A549 (cell line): ENCODE measurements at places on chromosomes 12 and 14. TPM values are rescaled to one million over a fixed set of nuclear protein-coding genes. Genes with fewer than 3 reads are reported as not detected.

- no peak for DNase-seq
Measured at GRCh38 chr14:79516009-79516408, 695.3 kb downstream of the DIO2 start.

DNA sequence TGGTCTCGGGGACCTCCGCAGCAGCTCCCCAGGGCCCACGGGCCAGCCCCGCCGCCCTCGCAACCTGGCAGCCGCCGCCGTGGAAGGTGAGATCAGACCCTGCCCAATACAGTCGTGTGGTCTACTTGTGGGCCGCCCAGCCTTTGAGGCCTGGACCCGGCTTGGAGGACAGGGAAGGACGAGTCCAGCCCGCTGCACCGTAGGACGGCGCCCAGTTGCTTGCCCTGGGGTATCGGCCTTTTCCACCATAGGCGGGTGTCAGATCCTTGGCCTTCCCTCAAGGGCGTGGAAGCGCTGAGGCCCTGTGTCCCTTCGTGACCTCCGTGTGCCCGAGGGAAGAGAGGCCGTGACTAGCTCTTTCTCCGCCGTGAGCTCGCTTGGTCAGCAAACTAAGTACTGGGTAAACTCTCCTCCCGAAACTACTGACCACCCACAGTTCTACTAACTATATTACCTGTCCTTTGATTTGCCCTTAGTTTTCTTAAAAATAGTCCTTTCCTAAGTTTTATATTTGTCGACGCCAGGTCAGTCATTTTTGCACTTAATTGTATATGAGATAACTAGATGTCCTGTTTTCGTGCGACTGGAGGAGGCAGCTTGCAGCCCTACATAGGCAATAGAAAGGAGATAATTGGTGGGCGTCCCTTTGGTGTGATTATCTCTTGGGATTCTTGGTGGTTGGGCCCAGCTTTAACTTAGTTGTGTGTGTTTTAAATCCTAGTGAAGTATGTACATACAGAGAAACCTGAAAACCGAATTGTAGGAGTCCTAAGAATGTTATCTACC lies 757 bp downstream of the SLC25A3 start:
- DNase-seq: no peak

DNA sequence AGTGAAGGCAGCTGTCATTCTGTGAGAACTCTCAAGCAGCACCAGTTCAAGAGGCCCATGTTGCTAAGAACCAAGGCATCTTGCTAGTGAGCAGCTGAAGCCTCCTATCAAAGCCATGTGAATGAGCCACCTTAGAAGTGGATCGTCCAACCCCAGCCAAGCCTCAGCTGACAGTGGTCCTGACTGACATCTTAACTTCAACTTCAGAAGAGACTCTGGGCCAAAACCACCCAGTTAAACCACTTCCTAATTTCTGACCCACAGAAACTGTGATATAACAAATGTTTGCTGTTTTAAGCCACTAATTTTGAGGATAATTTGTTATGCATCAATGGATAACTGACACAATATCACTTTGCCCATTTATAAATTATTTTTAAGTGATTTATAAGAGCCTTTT lies 256.0 kb downstream of the RPAP3 start:
- no peak for DNase-seq

GRCh38 chr12:69239922-69240630 lies 707 bp downstream of the CPSF6 start:
- DNase-seq: peak; percentile 57

DNA sequence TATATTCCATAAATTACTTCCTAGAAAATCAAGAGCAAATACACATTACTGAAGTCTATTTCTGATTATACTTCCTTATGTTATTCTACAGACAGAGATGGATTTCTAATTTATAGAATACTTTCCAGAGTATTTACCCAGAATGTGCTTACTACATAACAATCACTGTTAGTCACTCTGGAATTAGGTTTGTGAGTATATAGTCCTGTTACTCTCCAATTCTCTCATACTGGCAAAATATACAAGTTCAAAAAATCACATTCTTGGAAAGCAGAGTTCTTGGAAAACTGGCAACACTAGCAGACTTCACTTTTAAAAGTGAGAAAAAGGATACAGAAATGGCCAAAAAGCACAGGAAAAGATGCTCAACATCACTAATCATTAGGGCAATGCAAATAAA lies 7.3 kb downstream of the PPP2R5E start:
- no peak for DNase-seq

DNA sequence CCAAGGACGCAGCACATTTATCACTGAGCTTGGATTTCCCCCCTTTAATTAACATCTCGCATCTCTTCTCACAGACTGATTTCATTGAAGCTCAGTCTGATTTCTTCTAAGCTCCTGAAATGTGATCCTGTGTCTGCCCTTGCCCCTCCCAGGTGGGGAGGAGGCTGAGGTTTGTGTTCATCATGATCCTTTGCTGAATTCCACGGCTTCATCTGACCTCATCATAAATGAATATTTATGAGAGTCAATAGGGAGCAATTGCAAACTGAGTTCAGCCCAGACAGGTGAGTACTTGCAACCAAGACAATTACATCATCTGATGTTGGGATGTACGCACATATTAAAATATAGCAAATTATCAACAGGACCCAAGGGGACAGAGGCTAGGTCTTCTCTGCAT lies 72.4 kb downstream of the MAP1LC3B2 start:
- DNase-seq: no peak

- DNase-seq: peak; percentile 71
Measured at GRCh38 chr14:103141117-103141796, 18.0 kb downstream of the TNFAIP2 start.

POTEG gene
- 0.04 TPM in 1 of 3 replicates, not detected in the others for polyA plus RNA-seq

CCDC60 gene
- not detected in 3 replicates for polyA plus RNA-seq

ZDHHC22 gene
- polyA plus RNA-seq: 0.16 to 0.28 TPM (median 0.23 TPM) in 3 replicates

SMIM41 gene
- polyA plus RNA-seq: not detected in 3 replicates
